Stimulated activated CD4-positive, alpha-beta T cell treated with anti-CD3 and anti-CD28 coated beads, Interleukin-2, amount 100 ng/mL, for 24 hours (primary cell): ENCODE measurements at places on chromosomes 13 and 19.
A peak's percentile ranks its signal among the peaks of the same experiment; 100 is the strongest.

- no peak for DNase-seq
These were observed 10.9 kb downstream of the NCR1 start for GRCh38 chr19:54916822-54917221.

GRCh38 chr13:76991432-76991795 is 467 bp upstream of the CLN5 start:
- DNase-seq, result peak; percentile 70

- DNase-seq, result no peak
These were observed 149.4 kb upstream of the FBXL3 start for GRCh38 chr13:77176350-77176749.

DNA sequence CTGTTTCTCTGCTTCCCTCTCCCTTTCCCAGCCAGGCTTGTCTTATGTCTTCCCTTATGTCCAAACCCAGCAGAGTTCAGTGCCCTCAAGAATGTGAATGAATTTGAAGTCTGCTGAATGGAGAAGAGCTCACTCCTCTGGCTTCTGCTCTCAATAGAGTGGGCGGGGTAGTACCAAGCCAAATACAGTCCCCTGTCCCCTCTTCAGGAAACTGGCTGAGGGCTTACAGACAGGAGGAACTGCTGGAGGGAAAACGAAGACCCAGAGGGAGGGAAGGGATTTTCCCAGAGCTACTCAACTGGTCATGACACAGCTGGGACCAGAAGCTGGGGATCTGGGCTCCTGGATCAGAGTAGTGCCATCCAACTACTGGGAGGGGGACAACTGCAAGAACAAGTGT is 32.9 kb upstream of the POU2F2 start:
- no peak for DNase-seq

GRCh38 chr13:21013682-21014038 is 47.7 kb downstream of the LATS2 start:
- no peak for DNase-seq

- DNase-seq, result no peak
These were observed 25.6 kb downstream of the CARM1 start for GRCh38 chr19:10896851-10897526.

DNA sequence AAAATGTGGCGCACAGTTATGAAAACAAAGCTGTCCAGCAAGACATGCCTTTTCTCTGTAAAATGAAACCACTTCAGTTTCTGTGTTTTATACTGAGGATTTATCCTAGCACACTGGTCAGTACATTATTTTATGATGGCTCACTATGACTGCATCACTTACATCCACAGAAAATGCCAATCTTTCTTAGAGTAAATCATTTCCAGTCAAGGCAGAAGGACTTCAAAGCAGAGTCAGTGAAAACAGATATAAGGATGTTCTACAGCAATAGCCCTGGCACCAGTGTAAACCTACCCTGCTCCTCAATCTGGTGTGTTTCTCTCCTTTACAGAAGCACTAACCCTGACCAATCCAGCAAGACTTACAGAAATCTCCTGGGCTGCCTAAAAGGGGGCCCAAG is 473.5 kb downstream of the GPC6 start:
- no peak for DNase-seq

GRCh38 chr13:20221772-20222171 is 10.3 kb downstream of the GJB6 start:
- DNase-seq, result no peak

GRCh38 chr19:32388393-32388855 is 17.1 kb upstream of the DPY19L3 start:
- DNase-seq, result no peak

DNA sequence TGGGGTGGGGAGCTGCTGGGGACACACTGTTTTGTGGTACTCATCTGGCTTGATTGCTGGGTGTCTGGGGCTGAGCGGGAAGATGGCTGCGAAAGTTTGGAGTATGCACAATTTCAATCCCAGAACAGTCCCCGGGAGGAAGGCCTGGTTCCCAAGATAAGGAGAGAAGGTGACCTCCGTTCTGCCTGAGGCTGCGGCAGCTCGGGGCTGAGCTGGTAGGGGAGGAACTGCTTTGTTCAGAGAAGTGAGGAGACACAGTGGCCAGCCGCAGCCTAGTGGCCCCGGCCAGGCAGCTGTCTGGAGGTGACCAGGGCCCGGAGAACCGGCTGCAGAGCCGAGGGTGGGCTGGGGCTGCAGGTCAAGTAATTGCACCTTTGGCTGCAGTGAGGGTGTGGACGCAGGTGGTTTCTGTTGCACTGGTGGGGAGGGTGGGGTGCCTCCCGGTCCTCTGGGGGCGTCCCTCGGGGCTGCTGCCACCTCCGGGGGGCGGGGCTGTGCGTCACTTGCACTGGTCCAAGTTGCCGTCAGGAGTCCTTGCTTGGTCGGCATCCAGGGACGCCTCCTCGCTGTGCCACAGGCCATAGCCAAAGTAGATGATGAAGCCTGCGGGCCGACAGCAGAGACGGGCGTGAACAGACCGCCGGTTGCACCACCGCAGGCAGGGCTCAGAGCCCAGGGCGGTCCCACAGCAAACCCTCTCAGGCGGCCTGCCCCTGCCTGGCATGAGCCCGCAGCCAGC is 81.3 kb downstream of the SLC7A1 start:
- DNase-seq, result no peak

- DNase-seq, result no peak
These were observed 4.2 kb downstream of the SULT2B1 start for GRCh38 chr19:48556163-48556562.

DNA sequence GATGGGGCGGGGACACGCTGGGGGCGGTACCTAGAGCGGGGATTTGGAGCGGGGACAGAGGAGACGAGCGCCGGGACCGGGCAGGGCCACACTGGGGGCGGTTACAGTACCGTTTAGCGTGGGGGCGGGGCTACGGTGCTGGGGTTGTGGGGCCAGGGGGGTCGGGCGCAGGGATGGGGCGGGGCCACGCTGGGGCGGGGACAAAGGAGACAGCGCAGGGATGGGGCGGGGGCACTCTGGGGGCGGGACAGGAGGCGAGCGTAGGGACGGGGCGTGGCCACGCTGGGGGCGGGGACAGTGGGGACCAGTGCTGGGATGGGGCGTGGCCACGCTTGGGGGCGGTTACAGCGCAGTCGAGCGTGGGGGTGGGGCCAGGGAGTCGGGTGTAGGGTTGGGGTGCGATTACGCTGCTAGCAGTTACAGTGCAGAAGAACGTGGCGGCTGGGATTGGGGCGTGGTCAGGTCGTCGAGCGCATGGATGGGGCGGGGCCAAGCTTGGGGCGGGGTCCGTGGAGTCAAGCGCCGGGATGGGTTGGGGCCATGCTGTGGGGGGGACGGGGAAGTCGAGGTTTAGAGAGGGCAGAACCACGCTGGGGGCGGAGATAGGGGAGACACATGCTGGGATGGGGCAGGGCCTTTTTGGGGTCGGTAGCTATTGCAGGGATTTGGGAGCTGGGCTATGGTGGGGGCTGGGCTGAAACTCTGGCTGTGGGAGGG is 660 bp downstream of the ALKBH7 start:
- DNase-seq, result peak; percentile 100

GRCh38 chr13:35179494-35179893 is 237.4 kb downstream of the NBEA start:
- no peak for DNase-seq

GRCh38 chr19:11088506-11089253 is 583 bp upstream of the LDLR start:
- no peak for DNase-seq

GRCh38 chr13:93727211-93728141 is 500.9 kb downstream of the GPC6 start:
- DNase-seq, result no peak

GRCh38 chr13:66994517-66995202 is 235.5 kb downstream of the PCDH9 start:
- DNase-seq, result no peak

DNA sequence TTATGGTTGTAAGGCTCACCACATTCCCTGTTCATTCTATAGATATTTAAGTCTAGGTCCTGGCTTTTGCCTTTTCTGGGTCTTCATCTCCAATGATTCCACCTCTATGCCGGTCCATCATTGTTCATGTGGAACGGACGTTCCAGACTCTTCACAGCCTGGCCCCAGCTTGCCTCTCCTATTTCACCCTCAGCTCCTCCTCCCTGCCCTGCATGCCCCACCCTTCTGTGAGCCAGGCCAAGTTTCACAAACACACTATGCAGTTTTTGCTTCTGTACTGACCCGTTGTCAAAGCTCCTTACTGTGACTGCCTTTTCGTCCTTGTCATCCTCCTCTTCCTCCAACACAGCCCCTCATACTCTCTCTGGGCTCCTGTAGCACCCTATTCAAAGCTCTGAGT is 31.3 kb downstream of the TEX26 start:
- no peak for DNase-seq

DNA sequence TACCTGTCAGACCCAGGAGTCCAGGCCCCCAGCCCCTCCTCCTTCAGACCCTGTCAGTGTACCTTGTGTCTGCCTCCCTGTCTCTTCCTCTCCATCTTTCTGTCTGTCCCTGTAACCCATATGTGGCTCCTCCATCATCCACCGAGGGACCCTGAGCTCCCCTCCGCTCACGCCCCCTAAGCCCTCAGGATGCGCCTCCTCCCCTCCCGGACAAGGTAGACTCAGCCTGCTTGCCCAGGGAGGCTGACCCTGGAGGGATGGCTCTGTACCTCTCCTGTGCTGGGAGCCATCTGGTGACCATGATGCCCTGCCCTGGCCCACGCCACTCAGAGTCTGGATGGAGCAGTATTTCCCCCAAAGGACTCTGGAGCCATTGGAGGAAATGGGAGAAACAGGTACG is 1.0 kb upstream of the CAPN12 start:
- DNase-seq, result no peak

DNA sequence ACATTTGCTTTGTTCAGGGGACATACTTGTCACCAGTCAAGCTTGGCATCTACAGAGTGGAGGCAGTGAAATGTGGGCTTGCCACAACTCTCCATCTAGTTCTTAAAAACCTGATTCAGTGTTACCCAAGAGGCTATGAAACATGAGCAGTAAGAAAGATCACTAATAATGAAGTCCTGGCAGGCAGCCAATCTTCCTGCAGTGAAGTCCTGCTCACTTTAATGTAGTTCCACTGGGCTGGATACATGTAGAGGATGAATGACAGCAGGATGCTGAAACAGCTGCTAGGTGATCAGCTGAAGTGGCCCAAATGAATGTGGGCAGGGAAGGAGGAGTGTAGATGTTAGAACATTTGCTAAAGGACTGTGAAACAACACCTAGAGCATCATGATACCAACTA is 1213.1 kb downstream of the OLFM4 start:
- no peak for DNase-seq

GRCh38 chr13:96728463-96728862 is 265.8 kb downstream of the OXGR1 start:
- no peak for DNase-seq

DNA sequence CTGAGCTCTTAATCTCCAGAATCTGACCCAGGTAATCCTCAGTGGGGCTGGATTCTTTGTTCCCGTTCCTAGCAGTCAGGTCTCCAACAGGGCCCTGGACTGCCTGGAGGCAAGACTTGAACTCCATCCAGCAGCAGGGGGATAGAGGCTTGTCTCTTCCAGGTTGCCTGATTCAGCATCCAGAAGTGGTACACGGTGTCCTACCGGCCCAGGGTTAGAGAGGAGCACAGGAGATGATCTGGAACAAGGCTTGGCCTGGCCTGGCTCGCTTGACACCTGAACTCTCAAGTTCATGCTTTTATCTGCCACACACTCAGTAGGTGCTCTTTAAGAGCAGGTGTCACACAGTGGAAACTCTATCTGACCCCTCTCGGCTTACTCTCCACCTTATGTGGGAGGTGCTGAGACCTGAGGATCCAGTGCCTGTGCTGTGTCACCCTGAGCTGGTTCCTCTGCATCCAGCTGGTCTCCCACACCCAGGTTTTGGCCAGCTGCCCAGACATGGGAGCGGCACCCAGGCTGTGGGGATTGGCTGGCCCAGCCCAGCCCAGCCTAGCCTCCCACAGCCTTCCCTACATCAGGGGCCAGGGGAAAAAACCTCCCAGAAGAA is at the start of gene CYP4F3:
Gene CYP4F3, plus strand, starts transcription at position 604 of the 610 bp plus-strand sequence. CDS start 519 bp downstream, outside the sequence.
- DNase-seq, result peak; percentile 11

DNA sequence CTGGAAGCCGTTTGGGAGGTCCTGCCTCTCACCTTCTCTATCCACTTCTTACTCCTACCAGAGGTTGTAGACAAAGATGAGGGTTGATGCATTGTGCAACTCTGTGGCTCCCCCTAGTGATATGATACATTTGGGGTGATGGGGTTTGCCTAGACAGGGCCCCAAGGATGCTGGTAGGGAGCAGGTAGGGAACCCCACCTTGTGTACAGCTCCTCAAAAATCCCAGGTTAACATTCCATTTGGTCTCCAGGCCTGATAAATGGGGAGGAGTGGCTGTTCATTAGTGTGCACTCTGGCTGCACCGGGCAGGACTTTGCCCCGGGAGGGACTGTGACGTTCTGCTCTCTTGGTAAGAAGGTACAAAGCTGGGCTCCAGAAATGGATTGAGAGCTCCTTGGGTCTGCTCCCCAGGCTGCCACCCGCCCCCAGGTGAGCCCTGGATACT is 19.2 kb downstream of the SIGLEC8 start:
- no peak for DNase-seq

DNA sequence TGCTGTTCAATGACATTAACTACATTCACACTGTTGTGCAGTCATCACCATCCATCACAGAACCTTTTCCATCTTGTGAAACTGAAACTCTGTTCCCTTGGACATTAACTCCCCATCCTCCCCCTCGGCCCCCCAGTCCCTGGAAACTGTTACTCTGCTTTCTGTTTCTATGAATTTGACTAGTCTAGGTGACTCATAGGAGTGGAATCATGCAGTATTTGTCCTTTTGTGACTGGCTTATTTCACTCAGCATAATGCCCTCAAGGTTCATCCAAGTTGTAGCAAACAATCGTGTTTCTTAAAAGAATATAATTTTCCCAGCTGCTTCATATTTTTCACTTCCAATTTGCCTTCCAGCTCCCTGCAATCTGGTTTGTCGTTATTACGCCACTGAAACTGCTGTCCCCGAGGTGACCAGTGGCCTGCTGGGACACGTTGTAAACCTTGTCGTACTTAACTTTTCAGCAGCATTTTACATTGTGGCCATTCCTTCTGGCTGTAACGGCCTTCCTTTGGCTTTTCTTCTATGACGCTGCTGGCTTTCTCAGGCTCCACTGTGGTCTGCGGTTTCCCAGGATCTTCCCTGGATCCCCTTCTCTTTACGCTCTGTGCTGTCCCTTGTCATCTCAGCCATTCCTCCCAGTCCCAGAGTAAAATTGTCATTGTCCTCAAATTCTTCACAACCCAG is 74.0 kb downstream of the DHRS12 start:
- peak; percentile 45 for DNase-seq

GRCh38 chr13:59444210-59444857 is 719.4 kb downstream of the DIAPH3 start:
- no peak for DNase-seq

DNA sequence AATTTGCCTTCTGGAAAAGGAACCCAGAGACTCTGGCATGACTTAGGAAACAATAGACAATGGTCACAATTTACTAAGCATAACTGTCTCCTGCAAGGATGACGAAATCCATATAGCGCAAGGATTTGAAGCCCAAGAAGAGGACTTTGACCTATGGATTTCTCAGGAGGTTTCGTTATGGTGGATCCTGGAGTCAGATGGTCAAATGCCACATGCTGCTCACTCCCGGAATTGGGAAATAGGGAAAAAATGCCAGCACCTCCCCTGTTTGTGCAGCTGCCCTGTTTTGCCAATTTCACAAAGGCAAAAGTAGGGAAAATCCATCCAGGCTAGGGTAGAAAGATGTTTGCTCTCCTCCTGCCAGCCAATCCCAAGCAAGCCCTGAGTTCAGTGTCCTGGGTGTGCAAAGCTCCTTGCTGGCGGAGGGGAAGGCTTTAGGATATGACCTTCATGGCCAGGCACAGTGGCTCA is 23.4 kb downstream of the RDH8 start:
- no peak for DNase-seq

- no peak for DNase-seq
These were observed 95.7 kb downstream of the ARHGEF7 start for GRCh38 chr13:111210544-111211469.
